ENCODE measurements at places on chromosomes 13 and 19.

- DNase-seq = no peak
These were observed 20.8 kb upstream of the EPHX3 start for GRCh38 chr19:15253061-15253460.

DNA sequence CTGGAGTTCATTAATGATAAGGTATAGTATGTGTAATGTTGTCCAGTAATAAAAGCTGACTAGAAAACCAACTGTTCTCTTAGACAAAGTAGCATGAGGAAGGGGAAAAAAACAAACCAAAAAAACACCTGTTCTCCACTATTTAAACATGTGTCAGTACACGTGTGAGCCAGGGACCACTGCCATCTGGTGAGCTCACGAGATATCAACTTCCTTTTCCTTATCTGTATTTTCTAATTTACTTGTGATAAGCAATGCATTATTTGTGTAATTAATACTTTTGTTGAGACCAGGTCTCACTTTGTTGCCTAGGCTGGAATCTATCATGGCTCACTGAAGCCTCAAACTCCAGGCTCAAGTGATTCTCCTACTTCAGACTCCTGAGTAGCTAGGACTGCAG lies 4.3 kb upstream of the SIX5 start:
- no peak for DNase-seq

- no peak for DNase-seq
These were observed 113.0 kb downstream of the UFM1 start for GRCh38 chr13:38462605-38463004.

GRCh38 chr19:33813391-33814101 lies 16.9 kb downstream of the KCTD15 start:
- DNase-seq = no peak

DNA sequence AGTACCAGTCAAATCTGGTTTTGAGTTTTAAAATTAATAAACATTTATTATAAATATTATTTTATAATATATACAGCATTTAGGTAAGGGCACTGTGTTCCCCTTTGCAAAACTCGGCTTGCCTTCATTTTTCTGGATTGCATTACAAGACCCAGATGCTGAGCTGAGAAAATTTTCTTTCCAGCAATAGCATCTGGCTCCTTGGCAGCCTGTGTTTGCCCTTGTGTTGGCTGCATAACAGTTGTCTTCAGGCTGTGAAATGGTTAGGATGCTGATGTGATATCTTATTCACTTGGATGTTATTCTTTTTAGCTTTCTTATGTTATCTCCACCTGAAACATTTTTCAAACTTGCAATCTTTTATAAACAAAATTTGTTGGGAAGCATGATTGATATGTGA lies 784.4 kb downstream of the DACH1 start:
- DNase-seq = no peak

DNA sequence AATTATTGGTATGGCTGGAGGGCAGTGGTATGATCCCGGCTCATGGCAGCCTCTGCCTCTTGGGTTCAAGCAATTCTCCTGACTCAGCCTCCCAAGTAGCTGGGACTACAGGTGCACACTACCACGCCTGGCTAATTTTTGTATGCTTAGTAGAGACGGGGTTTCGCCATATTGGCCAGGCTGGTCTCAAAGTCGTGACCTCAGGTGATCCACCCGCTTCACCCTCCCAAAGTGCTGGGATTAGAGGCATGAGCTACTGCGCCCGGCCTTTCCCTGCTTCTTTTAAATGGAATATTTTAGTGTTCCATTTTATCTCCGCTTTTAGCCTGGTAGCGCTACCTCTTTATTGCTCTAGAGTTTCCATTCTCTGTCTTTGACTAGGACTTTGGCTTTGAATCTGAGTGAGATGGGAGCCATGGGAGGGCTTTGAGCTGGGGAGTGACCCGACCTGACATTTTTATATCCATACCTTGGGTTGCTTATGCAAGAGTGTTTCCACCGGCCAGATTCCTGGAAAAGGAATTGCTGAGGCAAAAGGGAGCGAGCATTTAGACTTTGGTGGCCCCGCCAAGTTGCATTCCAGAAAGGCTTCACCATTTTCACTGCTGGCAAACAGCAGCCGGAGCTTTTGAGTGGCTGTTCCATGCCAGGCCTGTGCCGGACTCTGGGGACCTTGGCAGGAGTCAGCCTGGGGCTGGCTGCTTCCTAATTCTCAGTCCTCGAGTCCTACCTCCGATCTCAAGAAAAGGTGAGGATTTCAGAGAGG lies 22.9 kb downstream of the BICRA start:
- DNase-seq = no peak

DNA sequence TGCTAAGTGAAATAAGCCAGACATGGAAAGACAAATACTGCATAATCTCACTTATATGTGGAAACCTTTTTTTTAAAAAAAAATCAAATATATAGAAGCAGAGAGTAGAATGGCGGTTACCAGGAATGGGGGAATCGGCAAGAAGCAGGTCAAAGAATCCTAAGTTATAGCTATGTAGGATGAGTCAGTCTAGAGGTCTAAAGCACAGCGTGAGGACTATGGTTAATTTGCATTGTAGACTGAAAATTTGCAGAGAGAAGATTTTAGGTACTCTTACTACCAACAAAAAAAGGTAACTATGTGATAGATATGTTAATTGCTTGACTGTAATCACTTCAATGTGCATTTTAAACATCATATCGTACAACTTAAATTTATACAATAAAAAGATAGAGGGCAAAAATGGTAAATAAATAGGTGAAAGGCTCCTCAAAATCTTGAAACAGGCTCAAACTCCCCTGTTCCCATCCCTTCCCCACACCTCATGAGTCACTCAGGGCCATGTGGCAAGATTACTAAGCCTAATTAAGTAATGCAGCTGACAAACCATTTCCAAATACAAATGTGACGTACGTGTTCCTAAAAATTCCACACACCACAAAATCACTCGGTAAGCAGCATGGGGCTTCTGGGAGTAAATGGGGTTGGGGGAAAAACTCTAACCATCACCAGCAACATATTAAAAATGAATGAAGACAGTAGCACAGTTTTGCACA lies 159.0 kb downstream of the USP12 start:
- DNase-seq = peak; percentile 66

DNA sequence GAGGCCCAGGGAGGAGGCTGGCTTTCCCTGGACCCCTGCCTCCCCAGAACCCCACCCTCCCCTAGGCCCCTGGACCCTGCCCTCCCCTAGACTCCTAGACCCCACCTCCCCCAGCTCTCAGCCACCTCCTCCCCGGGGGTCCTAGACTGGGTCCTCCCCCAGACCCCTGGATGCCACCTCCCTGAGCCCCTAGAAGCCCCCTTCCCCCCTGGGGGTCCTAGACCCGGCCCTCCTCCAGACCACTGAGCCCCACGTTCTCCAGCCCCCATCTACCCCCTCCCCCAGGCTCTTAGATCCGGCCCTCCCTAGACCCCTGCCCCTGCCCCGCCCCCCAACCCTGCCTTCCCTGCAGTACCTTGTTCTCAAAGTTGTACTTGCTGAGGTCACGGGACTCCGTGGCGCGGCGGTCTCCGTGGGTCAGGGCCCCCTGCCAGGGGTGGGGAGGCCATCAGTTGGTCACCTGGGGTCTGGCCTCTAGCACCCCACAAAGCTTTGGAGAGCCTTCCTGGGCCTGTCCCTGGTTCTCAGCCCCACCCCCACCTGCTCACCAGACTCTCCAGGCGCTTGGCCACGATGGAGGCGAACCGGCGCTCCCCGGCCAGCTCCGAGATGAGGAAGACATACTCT lies 8.0 kb downstream of the GPX4 start:
- no peak for DNase-seq

- peak; percentile 62 for DNase-seq
These were observed 94.1 kb downstream of the HSPH1 start for GRCh38 chr13:31067416-31068118.

GRCh38 chr13:22193070-22193469 lies 522.2 kb downstream of the FGF9 start:
- DNase-seq = no peak

DNA sequence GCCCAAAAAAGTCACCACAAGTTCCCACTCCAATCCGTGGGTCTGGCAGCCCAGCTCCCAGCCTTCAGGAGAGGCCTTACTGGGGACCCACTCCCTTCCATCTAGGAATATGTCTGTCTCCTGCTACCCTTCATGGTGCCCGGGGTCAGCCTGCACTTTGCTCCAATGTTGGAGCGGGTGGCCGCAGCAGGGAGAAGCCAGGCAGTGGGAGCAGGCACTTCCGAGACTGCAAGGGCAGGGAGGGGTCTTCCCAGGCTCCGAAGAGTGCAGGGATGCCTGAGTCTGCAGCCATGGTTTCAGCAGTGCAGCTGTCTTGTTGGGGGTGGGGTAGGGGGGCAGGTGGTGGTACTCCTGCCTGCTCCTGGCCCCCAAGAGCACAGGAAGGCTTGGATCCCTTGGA lies 1616.2 kb downstream of the SLITRK5 start:
- no peak for DNase-seq

- DNase-seq = no peak
These were observed 406.9 kb downstream of the FGF9 start for GRCh38 chr13:22077764-22078163.

DNA sequence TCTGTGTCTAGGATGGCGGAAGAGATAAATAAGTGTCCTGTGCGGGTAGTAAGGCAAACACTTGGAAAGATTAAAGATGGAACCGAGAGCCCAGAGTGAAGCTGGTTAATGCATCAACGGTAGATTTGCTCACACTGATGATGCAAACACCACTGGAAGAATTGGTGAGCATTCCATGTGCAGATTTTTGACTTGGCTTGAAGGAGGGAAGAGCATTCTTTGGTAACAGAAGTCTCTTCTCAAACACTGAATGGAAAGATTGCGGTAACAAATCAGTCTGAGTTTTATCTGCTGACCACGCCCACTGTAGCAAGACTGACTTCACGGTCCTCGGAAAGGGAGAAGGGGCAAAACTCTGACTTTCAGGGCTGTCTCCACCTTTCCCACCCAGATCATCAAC lies 112.5 kb downstream of the COL4A1 start:
- no peak for DNase-seq

- no peak for DNase-seq
These were observed 24.6 kb downstream of the CHST8 start for GRCh38 chr19:33646306-33646705.

GRCh38 chr19:45640849-45641273 lies 1.7 kb upstream of the EML2 start:
- no peak for DNase-seq

DNA sequence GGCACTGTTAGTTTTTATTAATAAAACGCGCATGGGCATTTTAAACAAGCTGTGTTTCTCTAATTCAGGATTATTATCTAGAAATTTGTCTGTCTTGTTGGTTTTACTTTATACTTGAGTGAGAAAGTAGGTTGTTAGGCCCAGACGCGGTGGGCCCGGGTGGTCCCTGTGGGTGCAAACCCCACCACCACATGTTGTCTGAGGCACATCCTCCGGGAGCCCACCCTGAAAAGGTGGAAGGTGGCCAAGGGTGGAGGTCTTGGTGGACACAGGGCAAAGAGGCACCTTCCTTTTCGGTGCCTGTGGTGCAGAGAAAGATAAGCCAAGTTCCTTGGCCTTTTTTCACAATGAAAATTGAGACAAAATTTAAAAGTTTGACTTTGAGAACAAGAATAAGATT lies 16.6 kb downstream of the ATP4B start:
- DNase-seq = no peak

GRCh38 chr13:109243311-109243951 lies 543.0 kb downstream of the IRS2 start:
- peak; percentile 92 for DNase-seq

DNA sequence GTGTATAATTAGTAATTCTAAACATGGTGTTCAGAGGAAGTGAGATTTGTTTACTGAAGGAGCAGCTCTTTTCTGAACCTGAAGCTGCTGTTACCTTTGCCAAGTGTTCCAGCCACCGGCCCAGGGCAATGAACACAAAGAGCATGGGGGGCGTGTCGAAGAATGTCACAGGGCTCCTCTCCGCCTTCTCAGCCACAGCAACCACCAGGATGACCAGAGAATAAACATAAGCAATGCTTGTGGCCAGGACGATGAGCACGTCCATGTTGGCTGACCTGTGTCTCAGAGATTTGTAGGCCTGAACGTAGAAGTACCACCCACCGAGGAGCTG lies 53.1 kb downstream of the ATP7B start:
- DNase-seq = no peak

DNA sequence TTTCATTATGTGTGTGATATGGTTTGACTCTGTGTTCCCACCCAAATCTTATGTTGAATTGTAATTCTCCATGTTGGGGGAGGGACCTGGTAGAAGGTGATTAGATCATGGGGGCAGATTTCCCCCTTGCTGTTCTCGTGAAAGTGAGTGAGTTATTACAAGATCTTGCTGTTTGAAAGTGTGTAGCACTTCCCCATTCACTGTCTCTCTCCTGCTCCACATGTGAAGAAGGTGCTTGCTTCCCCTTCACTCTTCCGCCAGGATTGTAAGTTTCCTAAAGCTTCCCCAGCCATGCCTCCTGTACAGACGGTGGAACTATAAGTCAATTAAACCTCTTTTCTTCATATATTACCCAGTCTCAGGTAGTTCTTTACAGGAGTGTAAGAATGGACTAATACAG lies 54.3 kb upstream of the SERTM1 start:
- DNase-seq = no peak

DNA sequence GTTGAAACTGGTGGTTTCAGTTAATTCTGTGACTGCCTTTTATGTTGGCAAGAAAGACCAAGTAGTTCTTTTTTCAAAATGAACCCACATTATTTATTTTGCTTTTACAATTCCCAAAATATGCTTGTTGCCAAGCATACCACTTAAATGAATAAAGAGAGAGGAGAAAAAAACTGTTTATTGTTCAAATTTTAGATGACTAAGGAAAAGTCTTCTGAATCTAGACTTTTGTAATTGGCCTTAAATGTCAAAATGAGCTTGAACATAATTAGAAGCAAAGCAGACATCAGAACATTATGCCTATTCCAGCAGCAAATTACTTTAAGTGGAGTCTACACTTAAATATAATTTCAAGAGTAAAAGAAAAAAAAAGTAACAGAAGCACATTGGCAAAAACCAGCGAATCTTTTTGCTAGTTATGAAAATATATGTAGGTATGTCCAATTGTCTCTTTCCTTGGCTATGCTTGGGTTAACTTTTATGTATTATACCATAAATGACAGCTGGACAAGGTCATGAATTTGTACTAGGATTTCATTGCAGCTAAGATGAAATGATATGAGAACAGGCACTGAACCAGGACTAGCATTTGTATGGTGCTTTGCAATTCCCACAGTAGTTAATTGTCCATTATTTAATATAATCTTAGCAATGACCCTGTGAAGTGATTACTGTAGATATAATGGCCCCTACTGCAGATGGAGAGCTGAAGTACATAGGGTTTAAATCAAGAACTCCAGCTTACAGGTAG lies 211.9 kb downstream of the NALCN start:
- DNase-seq = no peak

- no peak for DNase-seq
These were observed 115.0 kb upstream of the SLC7A1 start for GRCh38 chr13:29710511-29710910.

DNA sequence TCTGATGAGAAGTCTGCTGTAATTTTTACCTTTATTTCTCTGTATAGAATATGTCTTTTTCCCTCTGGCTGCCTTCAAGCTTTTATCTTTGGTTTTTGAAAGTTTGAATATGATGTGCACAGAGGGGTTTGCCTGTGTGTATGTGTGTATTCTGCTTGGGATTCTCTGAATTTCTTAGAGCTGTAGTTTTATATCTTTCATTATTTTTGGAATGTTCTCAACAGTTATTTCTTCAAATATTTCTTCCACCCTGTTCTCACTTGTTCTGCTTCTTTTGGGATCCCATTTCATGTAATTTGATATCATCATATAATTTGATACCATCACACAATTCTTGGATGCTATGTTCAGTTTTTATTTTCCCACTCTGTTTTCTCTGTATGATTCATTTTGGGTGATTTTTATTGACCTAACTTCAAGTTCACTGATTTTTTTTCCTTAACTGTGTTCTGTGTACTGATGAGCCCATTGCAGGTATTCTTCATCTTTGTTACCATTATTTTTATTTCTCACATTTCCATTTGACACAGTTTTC lies 7.5 kb downstream of the COG3 start:
- no peak for DNase-seq
